ENCODE measurements at places on chromosomes 6 and 20.

DNA sequence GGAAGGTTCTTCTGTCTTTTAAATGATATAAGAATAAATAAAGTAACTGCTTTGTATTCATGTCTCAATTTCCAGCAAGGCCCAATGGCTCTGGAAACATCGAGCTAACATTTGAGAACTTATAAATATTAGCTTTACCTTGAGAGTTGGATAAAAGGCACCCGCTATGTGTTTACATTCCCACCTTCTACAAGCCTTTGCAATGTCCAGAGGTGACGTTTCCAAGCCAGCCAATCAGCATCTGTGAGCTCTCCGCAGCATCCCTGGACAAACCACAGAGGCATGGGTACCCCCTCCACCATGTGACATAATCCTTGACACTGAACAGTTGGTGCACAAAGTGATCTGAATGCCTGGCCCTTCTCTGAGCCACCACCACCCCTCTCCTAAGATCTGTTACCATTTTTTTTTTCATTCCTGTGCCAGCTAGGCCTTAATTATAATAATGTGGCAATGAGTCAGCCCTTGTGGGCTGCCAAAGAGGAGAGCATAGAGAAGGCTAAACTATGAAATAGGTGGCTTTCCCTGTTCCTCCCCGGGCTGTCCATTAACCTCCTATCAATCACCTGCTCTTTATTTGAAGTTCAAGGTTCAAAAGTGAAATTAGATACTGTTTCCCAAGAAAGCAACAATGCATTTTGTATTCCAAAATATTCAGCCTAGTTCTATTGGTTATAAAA, 4.1 kb downstream of the CBLN4 start:
- DNase-seq = no peak

GRCh38 chr6:144416244-144416643, 131.1 kb downstream of the UTRN start:
- no peak for DNase-seq

DNA sequence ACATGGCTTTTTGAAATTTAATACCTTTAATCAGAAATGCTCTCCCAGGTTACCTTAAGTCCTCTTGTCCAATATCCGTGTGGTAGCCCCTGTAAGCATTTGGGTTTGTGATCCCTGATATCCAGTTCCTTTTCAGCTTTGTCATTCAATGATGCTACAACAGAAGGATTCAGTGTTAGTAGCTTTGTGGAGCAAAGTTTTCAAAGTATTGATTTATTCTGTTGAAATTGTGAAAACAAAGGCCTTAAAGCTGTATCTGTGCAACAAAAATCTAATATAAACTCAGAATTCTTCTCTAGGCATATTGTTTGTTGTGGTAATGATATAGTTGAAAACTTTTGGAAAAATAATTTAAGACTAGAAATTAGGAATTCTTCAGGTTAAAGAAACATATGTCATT, 91.9 kb downstream of the ADGRB3 start:
- DNase-seq = no peak

DNA sequence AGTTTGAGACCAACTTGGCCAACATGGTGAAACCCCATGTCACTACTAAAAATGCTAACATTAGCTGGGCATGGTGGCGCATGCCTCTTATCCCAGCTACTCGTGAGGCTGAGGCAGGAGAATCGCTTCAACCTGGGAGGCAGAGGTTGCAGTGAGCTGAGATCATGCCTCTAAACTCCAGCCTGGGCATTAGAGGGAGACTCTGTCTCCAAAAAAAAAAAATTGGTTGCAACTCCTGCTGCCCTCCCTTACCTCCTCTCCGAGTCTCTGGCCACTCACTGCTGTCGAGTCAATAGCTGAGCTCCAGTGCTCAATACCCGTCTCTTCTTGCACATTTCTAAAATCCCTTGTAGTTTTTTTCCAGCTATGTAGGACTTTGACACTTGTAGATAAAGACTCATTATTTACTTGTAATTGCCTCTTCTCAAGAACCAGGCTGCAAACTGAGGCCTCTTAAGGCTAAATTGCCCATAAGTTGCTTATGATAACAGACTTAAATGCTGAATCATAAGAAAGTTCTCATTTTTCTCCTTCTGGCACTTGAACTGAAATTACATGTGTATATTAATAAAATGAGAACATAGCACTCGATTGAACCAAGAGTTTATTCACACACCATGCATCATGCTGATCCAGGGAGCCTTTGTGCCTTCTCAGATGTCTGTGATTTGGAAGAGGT, 13.8 kb downstream of the HECA start:
- DNase-seq = no peak

DNA sequence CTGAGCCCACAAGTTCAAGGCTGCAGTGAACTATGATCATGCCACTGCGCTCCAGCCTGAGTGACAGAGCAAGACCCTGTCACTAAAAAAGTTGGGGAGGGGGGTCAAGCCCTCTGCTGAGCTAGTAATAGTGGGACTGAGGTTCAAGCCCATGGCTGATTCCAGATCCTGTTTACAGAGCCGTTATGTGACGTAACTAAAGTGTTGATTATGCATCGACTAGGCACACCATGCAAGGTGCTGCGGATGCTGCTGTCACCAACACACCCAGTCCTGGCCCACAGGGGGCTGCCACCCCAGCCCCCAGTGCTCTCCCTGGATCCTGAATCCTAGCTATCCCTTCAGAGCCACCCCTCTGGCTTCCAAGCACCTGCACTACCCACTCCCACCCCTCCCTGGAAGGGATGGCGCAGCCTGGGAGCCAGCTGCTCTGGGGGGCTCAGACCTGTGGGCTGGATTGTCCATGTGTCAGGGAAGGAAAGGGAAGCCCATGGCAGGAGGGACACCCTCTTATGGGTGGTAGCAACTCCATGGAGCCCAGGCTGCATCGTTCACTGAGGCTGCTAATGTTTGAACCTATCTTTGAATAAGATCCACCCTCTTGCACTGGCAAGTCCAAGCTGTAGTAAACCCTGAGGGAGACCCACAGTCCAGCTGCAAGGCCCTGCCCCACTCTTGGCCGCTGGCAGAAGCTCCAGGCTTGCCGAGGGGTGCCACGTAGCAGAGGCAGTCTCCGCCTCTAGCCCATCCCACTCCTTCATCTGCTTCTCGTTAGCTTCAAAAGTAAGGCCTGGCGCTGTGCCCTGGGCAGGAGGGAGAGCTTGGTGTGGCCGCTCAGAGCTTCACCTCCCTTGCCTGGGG, 95.0 kb downstream of the SNX5 start:
- DNase-seq = no peak

GRCh38 chr6:2959909-2960719, 11.3 kb downstream of the SERPINB6 start:
- DNase-seq = no peak

- DNase-seq = no peak
Measured at GRCh38 chr6:3584606-3585005, 127.8 kb upstream of the SLC22A23 start.

GRCh38 chr6:17536586-17536985, 63.5 kb upstream of the FAM8A1 start:
- no peak for DNase-seq

- no peak for DNase-seq
Measured at GRCh38 chr6:30600451-30600961, 16.5 kb downstream of the PPP1R10 start.

DNA sequence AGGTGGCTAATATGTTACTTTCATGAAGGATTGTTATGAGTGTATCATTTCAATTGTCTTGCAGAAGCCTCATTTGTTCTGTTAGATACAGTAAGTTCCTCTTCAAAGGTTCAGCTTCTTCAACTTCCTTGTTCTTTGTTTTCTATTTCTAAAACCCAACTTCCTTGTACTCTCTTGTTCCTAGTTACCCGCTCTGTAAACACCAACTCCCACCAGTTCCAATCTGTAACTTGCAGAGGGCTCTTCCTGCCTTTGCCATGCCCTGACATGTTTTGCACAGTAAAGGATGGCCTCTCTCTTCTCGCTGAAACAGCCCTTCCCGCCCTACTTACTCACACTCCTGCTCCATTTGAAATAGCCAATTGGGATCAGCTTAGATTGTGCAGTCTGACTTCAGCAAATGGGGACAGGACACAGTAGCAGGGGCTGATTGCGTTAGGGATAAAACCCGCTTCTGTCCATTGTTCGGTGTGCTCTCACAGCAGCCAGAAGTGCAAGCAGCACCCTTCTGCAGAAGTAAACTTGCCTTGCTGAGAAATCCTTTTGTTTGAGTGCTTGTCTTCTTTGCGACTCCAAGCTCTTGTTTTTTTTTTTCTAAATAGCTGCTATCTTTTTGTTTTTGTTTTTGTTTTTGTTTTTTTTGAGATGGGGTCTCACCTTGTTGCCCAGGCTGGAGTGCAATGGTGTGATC, 45.9 kb upstream of the POU5F1 start:
- no peak for DNase-seq

DNA sequence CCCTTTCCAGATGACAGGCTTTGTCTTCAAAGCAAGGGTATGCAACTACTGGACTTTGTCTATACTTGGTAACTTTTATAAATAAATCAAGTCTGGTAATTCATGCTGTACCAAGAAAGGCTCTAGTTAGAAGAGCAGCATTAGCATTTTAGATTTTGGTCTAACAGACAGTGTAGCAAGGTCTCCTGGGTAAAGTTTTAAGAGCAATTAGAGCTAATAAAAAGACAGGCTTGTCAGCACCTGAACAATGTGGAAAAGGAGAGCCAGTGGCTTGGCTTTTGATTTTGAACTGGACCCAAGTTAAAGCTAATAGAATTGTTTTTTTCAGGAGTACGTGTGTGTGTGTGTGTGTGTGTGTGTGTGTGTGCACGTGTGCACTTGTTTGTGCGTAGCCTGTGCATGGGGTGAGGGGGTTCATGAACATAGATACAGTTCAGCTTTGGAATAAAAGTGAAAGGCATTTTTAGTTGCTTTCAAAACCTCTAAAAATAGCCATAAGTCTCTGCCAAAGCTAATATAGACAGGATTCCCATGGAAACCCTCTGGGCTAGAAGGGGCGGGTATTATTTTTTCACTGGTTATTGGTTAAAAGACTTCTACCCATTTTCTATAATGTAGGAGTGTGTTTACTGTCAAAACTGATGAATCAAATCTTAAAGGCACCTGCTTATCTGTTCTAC, 138.4 kb downstream of the KCNQ5 start:
- no peak for DNase-seq

DNA sequence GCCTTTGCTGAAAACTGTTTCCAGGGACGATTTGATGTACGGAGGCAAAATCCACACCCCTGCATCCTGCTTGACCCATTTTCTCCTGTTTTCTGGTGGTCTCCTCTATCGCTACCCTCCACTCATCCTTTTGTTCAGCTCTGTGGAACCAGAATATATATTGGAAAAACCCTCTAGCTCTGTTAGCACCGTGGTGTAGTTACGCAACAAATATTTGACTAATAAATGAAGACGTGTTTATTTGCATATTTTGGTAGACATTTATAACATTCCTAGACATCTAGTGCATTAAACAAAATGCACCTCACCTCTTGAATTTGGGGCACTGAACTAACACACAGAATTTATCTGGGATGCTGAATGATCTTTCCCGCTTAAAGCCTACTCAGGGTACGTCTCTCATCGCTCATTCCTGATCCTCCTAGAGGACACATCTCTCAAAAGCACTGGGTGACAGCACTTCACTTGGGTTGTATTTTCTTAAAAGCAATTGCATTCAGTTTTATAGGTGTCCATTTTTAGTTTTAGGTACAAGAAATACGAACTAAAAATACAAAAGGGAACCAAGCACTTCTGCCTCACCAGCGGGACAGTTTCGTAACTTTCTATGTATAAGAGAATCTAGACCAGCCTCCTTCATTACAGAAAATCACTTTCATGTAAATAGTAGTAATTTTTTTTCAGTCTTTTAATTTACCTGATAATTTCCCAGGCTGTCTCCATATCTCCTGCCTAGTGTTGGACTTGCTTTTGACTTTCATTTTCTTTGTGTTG, 59.2 kb downstream of the SNRNP48 start:
- no peak for DNase-seq

DNA sequence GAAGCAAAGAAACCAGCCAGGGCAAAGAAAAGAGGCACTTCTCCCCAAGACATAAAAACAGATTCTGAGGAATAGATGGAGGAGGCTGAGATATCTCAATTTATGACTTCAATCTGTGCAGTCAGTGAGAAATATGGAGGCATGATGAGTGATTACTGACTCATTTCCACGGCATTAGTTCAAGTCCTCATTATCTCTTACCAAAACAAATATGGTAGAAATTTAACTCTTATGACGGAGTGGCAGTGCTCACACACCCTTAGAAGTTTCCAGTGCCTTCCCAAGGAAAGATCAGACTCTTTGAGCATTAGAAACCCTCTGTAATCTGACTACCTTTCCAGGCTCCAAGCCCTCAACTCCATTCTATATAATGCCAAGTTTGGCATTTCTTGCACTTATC, 364.1 kb downstream of the ARHGAP18 start:
- no peak for DNase-seq

DNA sequence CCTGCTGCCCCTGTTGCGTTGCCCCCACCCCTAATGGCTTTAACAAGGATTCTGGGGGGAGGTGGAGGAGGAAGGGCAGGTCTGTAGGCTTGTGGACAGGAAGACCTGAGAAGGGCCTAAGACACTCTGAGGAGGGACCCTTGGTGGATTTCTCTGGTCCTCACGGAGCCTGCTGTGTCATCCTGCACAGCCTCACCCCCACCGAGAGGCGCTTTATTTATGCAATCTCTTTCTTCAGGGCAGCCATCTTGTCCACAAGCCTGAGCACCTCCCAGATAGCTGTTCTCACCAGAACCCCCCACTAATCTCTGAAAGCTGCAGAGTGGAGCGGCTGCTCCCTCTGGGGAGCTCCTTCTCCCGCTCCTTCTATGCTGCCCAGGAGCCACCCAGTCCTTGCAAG, 59.3 kb upstream of the MLN start:
- no peak for DNase-seq

- DNase-seq = no peak
Measured at GRCh38 chr6:68527691-68528090, 107.4 kb upstream of the ADGRB3 start.

- no peak for DNase-seq
Measured at GRCh38 chr6:125598422-125598821, 151.0 kb upstream of the HEY2 start.

GRCh38 chr20:1536893-1537730, 20.4 kb downstream of the SIRPD start:
- no peak for DNase-seq

DNA sequence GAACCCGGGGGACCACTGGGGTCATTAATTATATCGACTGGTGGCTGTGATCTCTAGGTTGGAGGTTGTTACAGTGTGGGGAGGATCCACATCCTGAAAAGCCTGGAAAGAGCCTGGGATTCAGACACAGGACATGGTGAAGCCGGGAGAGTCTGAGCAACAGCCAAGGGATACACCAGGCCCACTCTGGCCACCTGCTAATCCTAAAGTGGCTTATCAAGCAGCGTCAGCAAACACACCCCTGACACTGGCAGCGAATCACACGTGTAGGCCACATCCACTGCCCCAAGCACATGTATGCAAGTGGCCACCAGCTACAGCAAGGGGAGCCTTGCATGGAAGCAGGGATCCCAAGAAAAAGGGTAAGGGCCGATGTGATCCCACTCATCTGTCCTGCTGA, 41.0 kb downstream of the GFOD1 start:
- no peak for DNase-seq

- no peak for DNase-seq
Measured at GRCh38 chr6:53986721-53987521, 124.3 kb upstream of the MLIP start.

- no peak for DNase-seq
Measured at GRCh38 chr6:4670824-4671409, 105.3 kb upstream of the CDYL start.

GRCh38 chr6:130679684-130680083, 147.5 kb upstream of the SMLR1 start:
- DNase-seq = no peak
